ENCODE measurements at places on chromosomes 5 and 9. TPM values are rescaled to one million over a fixed set of nuclear protein-coding genes. Genes with fewer than 3 reads are reported as not detected.

The CATSPER3 gene
- 0.80 TPM for total RNA-seq

The ACSL6 gene
- 41.8 TPM for total RNA-seq

The PCDHB15 gene
- not detected for total RNA-seq

The PAX5 gene
- total RNA-seq, result 8.7 TPM

The NAIP gene
- total RNA-seq, result 21.4 TPM

The CDC20B gene
- total RNA-seq, result not detected

The SLC25A46 gene
- total RNA-seq, result 43.6 TPM

The LHFPL2 gene
- 1.8 TPM for total RNA-seq

The C9 gene
- not detected for total RNA-seq

The NEUROG1 gene
- not detected for total RNA-seq

The FOXD4 gene
- total RNA-seq, result 0.60 TPM

The SLC31A1 gene
- 4.4 TPM for total RNA-seq

The IL7R gene
- 1,319 TPM for total RNA-seq

The SIT1 gene
- total RNA-seq, result 24.2 TPM

The MUSK gene
- not detected for total RNA-seq

The KCNV2 gene
- total RNA-seq, result not detected

The PROB1 gene
- 0.88 TPM for total RNA-seq

The GPR150 gene
- total RNA-seq, result 0.91 TPM

The PCSK1 gene
- not detected for total RNA-seq

The PTPRD gene
- not detected for total RNA-seq

The CDH9 gene
- total RNA-seq, result not detected

The SCGB3A2 gene
- total RNA-seq, result not detected

The CCDC112 gene
- 6.5 TPM for total RNA-seq

All from naive thymus-derived CD8-positive, alpha-beta T cell (primary cell).